Coronary artery (tissue), 2 donors: ENCODE measurements at places on chromosomes 2 and 18.

GRCh38 chr2:232668805-232669444 lies 28.2 kb upstream of the GIGYF2 start:
- no peak for DNase-seq

GRCh38 chr2:220188031-220188430 lies 560.6 kb downstream of the SLC4A3 start:
- no peak for DNase-seq

DNA sequence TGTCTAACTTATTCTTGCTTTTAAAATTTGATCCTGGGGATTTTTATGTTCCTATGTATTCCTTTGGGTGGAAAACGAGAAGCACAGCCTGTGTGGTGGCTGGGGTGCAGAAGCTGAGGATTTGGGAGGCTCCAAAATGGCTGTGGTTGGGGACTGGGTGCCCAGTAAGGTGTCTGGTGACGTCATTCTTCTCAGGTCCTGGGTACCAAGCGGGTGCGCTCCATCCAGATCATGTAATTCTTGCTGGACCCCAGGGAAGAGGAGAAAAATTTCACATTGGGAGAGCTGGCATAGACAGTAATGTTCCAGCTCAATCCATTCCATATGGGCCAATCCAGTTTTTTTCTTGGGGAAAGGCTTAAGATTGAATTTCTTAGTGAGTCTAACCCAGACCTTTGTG lies 61.1 kb upstream of the THOC1 start:
- DNase-seq: no peak

GRCh38 chr2:239720361-239721360 lies 304.5 kb downstream of the NDUFA10 start:
- DNase-seq: peak; percentile 49

- DNase-seq: peak; percentile 89
Measured at GRCh38 chr2:26769089-26769761, 5.1 kb downstream of the SLC35F6 start.

GRCh38 chr2:234676109-234676782 lies 179.4 kb upstream of the ARL4C start:
- DNase-seq: no peak

DNA sequence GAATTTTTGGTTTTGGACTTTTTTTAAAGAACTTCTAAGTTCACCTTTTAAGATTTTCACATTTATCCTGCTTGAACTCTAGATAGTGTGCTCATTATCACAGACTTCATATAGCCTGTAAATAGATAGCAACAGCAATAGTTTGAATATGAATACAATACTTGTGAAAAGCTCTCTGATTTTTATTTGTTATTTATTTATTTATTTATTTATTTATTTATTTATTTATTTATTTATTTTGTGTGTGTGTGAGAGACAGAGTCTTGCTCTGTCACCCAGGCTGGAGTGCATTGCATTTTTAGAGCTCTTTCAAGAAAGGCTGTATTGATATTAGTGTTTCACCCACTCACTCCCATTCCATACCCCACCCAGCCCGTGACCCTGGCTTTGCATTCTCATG lies 153.6 kb downstream of the CNTNAP5 start:
- DNase-seq: no peak

DNA sequence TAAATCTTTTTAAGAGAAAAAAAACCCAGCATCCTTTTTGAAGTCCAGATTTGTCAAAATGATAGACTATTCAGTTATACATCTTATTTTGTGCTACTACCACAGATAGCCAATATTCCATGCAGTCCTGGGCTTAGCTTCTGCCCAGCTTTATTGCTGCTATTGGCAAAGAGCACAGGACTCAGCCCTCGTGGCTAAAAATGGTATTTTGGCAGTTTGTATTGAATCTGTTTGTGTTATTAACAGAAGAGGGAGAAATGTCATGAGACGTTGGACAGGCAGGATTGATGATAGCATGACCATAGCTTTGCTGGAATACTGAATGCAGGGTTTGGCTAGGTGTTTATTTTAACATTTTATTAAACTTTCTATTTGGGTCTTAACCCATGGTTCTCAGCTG lies 19.4 kb downstream of the ELAC1 start:
- DNase-seq: no peak

DNA sequence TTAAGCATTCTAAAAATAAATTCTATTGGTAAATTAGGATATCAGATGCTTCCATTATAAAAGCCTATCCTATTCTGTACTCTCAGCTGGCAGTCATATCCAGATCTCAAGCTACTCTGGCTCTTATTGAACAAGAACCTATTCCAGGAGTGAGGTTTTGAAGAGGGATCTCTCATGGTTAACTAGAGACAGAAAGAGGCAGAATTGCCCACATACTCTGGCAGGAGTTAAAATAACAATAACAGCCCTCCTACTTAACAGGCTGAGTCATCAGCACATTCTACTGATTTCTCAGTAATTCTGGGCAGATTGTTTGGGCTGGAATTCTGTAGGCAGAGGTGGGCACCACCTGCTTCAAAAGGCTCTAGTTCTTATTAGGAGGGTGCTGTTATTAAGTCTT lies 142.0 kb upstream of the UNC80 start:
- no peak for DNase-seq

- no peak for DNase-seq
Measured at GRCh38 chr2:23009545-23010149, 375.3 kb upstream of the KLHL29 start.

- DNase-seq: no peak
Measured at GRCh38 chr2:138476940-138477339, 24.6 kb upstream of the SPOPL start.

DNA sequence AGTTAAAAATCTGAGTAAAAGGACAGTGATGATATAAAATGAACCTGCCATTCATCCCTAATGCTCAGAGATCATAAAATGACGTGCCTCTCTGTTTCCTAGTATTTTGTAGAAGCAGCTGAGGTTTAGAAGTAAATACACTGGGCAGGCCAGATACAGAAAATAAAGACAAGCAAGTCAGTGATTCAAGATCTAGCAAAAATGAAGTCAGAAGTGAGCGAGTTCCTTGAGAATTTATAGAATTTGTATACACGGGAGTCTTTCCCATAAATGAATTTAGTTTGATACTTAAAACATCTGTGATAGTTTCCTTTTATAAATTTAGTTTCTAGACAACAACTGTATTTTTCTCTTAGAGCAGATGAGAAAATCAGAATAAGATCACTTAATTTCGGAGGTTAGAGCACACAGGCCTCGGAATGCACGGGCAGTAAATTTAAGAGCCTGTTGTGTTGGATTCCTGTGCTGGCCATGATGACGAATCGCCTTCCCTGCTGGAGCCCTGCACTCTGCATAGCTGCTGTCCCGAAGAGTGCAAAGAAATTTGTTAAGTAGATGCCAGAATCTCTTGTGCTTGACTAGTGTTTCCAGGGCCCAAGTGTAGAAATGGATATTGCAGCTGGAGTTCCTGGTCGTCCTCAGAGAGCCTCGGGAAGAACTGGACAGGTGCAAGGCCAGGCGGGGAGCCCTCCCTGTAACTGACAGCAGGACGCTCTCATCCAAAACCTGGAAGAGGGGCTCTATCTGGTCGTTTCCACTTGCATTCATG lies 83.7 kb upstream of the RBM44 start:
- no peak for DNase-seq

DNA sequence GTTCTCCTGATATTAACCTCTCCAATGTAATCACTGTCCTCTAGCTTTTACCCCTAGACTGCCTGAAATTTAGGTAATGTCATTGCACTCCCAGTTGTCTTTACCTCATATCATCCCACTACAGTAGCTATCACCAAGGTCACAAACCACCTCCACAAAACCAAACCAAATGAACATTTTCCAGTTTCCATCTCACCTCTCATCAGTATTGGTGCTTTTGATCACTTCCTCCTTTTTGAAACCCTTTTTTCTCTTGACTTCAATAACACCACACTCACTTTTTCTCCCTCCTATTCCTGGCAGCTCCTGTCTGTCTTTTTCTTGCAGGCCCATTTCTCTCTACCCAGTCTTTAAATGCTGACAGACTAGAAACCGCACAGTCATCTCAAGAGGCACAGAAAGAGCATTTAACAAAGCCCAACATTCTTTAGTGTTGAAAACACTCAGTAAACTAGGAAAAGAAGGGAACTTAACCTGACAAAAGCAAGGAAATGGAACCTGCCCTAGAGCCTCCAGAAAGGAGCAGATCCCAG lies 95.9 kb upstream of the SIX2 start:
- DNase-seq: no peak

- peak; percentile 79 for DNase-seq
Measured at GRCh38 chr2:28895189-28895893, 874 bp downstream of the WDR43 start.

DNA sequence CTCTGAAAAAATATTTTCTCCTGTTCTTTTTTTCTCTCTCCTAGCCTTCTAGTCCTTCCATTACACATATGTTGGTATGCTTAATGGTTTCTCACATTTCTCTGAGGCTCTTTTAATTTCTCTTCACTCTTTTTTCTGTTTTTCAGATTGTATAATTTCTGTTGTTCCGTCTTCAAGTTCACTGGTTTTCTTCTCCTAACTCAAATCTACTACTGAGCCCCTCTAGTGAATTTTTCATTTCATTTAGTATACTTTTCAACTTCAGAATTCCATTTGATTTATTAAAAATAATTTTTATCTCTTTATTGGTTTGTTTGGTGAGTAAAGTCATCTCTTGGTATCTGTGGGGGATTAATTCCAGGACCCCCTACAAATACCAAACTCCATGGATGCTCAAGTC lies 19.8 kb downstream of the C2orf49 start:
- no peak for DNase-seq

- no peak for DNase-seq
Measured at GRCh38 chr2:149100739-149101699, 62.5 kb downstream of the LYPD6B start.

DNA sequence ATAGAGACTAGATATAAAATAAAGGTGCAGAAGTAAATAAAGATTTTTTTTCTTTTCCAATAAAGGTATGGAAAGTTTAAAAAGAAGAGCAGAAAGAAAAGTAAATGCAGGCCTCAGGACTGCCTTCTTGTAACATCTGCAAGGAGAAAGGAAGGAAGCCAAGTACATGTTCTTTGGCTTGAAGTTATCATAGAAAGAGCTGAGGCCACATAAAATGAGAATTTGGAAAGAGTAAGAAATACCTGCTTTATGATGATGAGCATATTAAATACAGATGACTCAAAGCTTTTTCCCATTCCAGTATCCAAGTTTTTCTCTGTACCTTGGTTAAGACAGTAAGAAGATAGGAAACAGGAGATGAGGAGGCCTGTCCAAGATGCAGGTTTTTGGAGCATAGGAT lies 25.3 kb upstream of the UBE2E3 start:
- DNase-seq: no peak

- no peak for DNase-seq
Measured at GRCh38 chr2:162125138-162125537, 26.9 kb downstream of the GCG start.

GRCh38 chr18:69844656-69845055 lies 103.0 kb downstream of the CD226 start:
- DNase-seq: no peak

GRCh38 chr2:19299522-19299921 lies 58.9 kb downstream of the OSR1 start:
- DNase-seq: no peak

DNA sequence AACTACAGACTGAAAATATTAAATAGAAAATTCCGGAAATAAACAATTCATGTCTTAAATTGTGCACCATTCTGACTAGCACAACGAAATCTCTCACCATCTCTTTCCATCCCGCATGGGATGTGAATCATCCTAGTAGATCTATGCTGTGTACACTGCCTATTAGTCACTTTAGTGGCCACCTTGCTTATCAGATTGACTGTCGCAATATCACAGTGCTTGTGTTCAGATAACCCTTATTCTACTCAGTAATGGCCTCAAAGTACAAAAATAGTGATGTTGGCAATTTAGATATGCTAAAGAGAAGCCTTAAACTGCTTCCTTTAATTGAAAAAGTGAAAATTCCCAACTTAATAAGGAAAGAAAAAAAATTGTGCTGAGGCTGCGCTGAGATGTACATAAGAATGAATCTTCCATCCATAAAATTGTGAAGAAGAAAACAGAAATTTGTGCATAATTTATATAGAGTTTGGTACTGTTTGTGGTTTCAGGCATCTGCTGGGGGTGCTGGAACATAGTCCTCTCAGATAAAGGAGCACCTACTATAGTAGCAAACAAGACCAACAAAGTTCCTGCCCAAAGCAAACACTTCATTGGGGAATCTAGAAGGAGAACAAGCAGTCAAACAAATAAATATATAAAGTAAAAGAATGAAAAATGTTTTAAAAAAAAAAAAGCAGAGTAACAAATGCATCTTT lies 12.0 kb downstream of the PSMD1 start:
- no peak for DNase-seq

GRCh38 chr2:239328351-239329191 lies 72.2 kb downstream of the HDAC4 start:
- peak; percentile 92 for DNase-seq

- no peak for DNase-seq
Measured at GRCh38 chr2:17620841-17621240, 80.3 kb downstream of the VSNL1 start.

- DNase-seq: no peak
Measured at GRCh38 chr2:1641523-1641922, 102.8 kb downstream of the PXDN start.

- DNase-seq: no peak
Measured at GRCh38 chr2:173252581-173252980, 102.1 kb upstream of the CDCA7 start.
